Activated T-helper 2 cell treated with anti-CD3 and anti-CD28 coated beads, Interferon-gamma antibody, Interleukin-2, Interleukin-4, amounts not matched to agents 10 μg/mL and 5 μg/mL and 100 μg/mL, durations not matched to agents 14 hours and 24 hours and 36 hours (primary cell): ENCODE measurements at places on chromosomes 13 and 19.
A peak's percentile ranks its signal among the peaks of the same experiment; 100 is the strongest.

DNA sequence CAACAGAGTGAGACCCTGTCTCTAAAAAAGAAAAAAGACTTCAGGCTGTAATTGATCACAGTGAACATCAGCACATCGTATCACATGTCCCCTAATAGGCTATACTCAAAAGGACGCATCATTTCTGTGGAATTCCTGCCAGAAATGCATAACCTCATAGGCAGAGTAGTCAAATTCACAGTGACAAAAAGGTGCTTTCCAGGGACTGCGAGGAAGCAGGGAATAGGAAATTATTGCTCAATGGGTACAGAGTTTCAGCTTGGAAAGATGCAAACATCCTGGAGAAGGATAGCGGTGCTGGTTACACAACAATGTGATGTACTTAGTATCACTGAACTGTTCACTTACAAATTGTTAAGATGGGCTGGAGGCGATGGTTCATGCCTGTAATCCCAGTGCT is 41.1 kb upstream of the MRI1 start:
- H3K36me3 ChIP-seq, result no peaks in the 10 kb centered on the region
- no peaks in the 10 kb centered on the region for H3K4me1 ChIP-seq
- peaks cover 3% of the 10 kb centered on the region for H3K27me3 ChIP-seq
- no peak overlapping the region for H3K27ac ChIP-seq
- no peak overlapping the region for H3K4me3 ChIP-seq

DNA sequence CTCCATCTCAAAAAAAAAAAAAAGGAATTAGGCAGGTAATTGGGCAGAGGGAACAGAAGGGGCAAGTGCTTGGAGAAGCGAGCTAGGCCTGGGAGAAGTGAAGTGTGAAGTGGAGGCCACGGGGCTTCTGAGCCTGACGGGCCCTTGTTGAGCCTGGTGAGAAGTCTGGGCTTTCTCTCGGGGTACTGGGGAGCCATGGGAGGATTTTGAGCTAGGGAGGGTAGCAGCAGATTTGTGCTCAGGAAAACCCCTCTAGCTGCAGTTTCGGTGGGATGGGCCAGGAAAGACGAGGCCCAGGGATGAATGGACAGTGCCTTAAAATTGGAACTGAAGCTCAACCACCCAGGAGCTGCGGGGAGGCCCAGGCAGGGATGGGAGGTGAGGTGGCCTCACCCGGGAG is 8.0 kb downstream of the POLR1G start:
- DNase-seq, result no peak
- peaks cover 4% of the 10 kb centered on the region for H3K4me1 ChIP-seq
- no peak overlapping the region for H3K27ac ChIP-seq
- no peaks in the 10 kb centered on the region for H3K27me3 ChIP-seq
- no peak overlapping the region for H3K4me3 ChIP-seq
- H3K36me3 ChIP-seq, result peaks cover 69% of the 10 kb centered on the region

GRCh38 chr13:51112771-51113170 is 1.7 kb upstream of the C13orf42 start:
- no peak overlapping the region for H3K4me3 ChIP-seq
- H3K4me1 ChIP-seq, result no peaks in the 10 kb centered on the region
- no peak for DNase-seq
- no peak overlapping the region for H3K27ac ChIP-seq
- peaks cover 8% of the 10 kb centered on the region for H3K27me3 ChIP-seq

DNA sequence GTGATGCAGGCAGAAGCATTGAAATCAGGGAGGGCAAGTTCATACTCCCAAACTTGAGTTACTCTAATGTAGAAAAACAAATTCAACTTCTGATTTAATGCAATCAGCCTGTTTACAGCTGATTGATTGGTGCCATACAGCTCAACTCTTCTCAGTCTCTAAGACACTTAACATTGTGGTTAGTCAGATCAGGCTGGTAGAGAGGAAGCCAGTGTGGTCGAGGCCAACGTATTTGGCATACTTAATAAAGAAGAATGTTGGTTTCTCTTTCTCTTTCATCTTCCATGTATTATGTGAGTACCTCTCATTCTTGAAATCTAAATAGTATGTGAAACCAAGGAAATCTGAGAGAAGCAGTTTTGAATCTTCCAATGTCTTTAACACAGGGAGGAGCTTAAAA is 255.0 kb upstream of the SLITRK1 start:
- H3K27ac ChIP-seq, result peak overlapping the region; percentile 57
- H3K36me3 ChIP-seq, result no peaks in the 10 kb centered on the region
- peaks cover 17% of the 10 kb centered on the region for H3K4me1 ChIP-seq
- H3K27me3 ChIP-seq, result no peaks in the 10 kb centered on the region

DNA sequence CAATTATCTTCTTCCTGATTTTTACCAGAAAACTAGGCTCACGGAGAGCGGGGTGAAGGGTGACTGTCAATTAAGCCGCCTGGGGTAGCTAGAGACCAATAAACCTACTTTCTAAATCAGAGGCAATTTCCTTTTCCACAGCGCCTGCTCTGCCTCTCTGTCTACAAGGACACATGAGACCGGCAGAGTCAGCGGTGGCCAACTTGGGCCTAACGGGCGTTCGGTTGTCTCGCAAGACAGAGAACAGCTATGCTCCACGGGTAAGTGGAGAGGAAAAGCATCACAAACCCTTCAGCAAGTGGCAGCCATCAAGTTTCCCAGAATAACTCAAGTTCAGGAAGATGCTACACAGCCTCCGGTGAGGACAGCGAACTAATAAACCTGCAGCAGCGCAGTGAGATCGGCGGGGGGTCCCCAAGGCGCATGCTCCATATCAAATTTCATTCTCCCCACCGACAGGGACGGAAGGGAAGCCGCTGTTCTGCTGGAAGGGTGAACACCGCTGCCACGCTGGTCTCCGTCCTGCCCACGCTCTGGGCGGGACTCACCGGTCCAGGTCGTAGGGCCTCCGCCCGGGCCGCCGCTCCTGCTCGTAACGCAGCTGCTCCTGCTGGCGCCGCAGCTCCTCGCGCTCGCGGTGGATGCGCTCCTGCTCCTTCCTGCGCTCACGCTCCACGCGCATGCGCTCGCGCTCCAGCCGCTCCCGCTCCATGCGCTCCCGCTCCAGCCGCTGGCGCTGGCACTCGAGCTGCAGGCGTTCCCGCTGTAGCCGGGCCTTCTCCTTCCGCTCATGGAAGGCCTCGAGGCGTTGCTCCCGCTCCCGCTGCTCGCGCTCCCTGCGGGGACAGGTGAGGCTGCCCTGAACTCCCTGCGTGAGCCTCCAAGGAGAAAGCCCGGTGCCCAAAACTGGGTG is 25.8 kb upstream of the TINCR start:
- no peak overlapping the region for H3K4me3 ChIP-seq
- no peaks in the 10 kb centered on the region for H3K27me3 ChIP-seq
- no peak for DNase-seq
- H3K4me1 ChIP-seq, result no peaks in the 10 kb centered on the region
- no peak overlapping the region for H3K27ac ChIP-seq
